ENCODE measurements at places on chromosomes 11 and 22.

GRCh38 chr11:117097389-117098268 lies 599 bp downstream of the SIK3 start:
- peak; percentile 78 for DNase-seq

GRCh38 chr11:69512136-69512535 lies 30.7 kb downstream of the LINC01488 start:
- no peak for DNase-seq

DNA sequence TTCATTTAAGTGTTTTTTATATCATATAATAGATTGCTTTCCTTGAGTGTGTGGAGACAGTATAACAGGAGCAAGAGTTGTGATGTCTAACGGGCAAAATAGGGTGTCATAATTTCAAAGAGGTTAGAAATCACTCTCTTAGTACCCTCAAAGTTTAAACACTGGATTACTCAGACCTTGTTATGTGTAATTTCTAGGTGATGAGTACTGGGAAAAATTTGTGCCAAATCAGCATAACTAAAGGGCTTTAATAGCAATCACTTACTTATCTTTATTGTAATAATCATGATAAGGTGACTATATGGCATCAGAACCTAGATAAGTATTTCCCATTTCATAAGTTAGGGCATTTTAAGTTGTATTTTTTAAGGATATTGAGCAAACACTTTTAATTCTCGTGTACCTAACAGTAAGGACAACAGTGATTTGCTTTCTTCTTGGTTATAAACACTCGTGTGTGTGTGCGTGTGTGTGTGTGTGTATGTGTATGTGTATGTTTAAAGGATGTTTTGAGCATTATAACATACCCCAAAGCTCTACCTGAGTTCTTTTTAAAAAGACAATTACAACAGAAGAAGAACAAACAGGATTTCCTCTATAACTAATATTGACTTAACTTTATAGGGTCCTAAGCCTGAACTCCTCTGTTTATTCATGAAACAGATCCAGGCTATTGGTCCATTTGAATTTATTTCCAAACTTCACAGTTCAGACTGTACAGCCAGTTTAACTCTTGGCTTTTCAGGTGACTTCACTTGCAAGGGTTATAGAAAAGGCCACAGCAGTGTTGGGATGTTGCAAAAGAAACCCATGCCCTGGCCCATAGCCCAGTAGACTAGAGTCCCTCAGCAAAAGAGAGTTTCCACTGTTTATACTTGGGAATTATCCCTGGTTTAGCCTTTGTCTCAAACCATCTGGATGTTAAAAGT lies 23.7 kb upstream of the PDE3B start:
- no peak for DNase-seq

DNA sequence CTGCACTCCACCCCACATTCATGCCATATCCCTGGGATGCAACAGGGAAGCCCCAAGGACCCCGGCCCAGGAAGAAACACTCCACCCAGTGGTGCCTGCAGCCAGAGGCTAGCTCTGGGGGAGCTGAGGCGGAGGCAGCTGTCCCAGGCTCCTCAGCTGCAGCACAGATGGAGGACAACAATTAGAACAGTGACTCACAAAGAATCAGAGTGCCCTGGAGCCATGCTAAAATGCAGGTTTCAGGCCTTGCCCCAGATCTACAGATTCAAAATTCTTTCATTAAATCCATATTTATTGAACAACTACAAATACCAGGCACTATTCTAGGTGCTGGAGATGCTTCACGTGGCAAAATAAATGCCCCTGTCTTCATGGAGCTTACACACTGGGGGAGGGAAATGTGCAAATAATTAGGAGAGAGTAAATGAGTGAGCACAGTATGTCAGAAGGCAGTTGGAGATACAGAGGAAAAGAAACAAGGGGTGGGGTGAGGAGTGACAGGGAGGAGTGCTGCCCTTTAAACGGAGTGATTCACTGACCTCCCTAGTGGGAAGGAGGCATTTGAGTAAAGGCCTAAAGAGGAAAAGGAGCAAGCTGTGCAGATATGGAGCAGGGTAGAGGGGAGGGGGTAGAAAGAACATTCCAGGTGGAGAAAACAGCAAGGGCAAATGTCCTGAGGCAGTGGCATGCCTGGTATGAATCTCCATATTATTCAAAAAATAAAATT lies 73.3 kb upstream of the CSNK2A3 start:
- DNase-seq: no peak

DNA sequence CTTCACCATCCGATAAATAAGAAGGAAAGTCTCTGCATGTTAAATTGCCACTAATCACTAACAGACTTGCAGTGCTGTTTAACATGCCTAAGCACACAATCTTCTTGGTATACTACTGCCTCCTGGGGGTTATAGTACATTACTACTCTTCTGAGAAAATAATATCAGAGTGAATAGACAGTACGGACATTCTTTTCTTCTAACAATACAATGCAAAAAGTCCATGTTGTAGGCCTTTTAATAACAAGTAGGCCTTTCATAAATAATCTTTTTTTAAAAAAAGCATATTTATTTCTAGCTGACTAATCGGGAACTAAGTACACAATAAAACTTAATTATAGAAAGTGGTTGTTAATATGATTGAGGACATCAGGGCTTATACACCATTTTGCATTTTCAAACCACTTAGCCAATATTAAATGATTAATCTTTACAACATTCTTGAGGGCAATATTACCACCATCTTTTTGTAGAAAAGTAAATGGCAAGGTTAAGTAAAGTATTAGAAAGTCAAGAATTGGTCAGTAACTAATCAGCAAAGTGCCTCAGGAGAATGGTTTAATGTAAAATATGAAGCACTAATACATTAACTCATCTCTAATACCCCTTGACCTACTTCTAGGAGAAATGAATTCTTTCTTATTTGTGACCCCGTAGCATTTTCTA lies 84.7 kb downstream of the TTC28 start:
- no peak for DNase-seq

GRCh38 chr11:72141066-72141465 lies 5.5 kb downstream of the FOLR3 start:
- DNase-seq: no peak

- peak; percentile 50 for DNase-seq
Measured at GRCh38 chr22:39545386-39546365, 13.1 kb upstream of the RPS19BP1 start.

DNA sequence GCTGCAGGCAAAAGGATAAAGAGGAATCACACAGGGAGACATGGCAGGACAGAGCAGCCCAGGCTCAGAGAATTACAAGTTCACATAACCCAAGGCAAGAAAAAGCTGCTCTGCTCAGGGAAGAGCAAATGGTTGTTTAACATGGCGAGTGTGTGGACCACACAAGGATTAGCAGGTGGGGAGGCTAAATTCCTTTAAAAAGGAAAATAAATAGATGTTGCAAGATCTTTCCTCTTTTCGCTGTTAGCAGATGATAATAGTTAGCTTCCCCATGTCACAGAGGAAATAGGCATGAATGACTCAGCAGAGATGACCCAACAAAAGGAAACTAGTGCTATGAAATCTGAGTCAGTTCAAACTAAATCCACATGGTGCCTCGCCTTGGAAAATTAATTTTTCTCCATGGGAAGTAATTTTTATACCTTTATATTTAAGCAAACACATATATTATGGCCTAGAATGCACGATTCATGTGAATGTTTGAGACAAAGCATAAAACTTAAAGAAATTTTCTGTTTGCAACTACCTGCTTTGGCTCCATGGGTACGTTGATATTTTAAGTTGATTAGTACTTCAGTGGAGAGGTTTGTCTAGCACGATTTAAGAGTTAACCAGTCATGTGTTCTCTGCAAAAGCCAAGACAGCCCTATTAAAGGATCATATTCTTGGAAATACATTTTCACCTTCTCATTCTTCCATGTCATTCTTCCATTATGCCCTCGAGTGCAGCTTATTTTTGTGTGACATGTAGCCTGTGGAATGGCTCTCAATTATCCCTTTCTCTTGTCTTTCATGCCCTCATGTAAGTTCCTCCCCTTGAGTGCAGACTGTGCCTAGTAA lies 38.5 kb upstream of the FJX1 start:
- no peak for DNase-seq

- DNase-seq: no peak
Measured at GRCh38 chr11:85109141-85109540, 518.0 kb downstream of the DLG2 start.

GRCh38 chr11:62402226-62402959 lies 16.4 kb upstream of the SCGB1A1 start:
- peak; percentile 43 for DNase-seq

DNA sequence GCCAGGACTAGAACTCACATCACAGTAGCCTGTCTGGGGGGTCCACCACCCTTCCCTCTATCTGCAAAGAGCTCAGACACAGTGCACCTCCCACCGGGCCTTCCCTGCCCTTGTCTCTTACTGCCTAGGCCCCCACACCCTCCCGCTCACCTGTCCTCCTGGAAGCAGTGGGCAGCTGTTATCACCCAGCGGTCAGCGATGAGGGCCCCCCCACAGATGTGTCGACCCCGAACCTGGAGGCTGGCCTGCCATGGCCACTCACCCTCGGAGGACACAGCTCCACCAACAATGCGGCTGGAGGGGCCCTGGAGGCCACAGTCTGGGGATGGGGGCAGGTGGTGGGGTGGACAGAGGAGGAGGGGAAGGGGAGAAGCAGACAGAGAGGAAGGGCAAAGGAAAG lies 18.8 kb downstream of the KCTD17 start:
- no peak for DNase-seq

GRCh38 chr11:60064111-60064510 lies 7.6 kb downstream of the MS4A3 start:
- no peak for DNase-seq

DNA sequence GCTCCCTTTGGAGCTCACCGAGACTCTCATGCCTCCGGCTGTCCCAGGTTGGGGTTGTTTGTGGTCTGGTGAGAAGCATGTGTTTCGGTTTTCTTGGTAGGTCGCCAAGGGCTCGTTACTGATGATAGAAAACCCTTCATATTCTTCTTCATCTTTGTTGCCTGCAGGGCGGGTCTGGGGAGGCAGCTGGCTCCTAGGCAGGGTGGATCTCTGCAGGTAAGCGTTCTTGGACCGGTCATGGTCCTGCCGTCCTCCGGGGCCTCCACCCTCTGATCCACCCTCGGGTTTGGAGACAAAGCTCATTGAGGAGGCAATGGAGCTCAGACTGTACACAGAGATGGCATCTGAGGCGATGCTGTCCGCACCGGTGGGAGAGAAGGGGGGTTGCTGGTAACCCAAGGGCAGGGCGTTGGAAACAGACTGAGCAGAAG lies 64.3 kb upstream of the PITPNB start:
- no peak for DNase-seq

DNA sequence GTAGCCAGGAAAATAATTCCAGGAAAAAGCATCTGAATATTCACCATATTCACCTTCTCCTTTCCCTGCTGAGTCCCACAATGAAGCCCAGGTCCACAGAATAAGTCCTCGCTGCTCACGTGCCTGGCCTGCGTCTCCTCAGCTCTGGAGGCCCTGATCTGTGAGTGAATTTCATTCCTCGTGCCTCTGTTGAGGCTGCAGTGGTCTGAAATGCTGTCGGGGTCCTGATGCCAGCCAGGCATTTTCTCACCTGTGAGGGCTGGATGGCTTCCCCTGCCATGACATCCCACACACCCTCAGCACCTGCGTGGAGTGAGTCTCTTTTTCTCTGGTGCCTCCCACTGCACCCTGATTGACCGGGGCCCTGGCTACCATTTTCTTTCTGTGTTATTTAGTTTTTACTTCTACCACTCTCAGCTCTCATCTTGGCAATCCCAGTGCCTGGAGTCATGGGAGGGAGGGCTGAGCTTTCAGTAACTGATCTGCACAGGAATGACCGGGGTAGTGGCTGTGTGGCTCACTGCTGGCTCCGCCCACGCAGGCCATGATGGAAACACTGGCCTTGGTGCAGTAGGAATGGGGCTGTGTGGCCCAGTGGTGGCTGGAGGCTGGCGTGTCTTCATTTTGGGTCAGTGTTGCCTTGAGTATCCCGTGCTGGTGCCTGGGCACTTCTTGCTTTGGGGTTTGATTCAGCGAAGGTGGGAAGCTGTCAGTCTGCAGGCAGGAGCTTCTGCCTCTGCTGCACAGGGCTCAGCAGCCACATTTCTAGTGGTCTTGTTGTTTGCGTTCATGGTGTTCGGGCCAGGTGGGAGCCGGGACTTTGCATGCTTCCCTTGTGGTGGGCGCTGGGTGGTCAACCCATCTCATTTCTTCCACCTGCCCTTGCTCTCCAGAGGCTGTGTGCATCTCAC lies 807.2 kb downstream of the TBC1D22A start:
- DNase-seq: no peak

- no peak for DNase-seq
Measured at GRCh38 chr11:62124186-62125113, 639 bp downstream of the INCENP start.

DNA sequence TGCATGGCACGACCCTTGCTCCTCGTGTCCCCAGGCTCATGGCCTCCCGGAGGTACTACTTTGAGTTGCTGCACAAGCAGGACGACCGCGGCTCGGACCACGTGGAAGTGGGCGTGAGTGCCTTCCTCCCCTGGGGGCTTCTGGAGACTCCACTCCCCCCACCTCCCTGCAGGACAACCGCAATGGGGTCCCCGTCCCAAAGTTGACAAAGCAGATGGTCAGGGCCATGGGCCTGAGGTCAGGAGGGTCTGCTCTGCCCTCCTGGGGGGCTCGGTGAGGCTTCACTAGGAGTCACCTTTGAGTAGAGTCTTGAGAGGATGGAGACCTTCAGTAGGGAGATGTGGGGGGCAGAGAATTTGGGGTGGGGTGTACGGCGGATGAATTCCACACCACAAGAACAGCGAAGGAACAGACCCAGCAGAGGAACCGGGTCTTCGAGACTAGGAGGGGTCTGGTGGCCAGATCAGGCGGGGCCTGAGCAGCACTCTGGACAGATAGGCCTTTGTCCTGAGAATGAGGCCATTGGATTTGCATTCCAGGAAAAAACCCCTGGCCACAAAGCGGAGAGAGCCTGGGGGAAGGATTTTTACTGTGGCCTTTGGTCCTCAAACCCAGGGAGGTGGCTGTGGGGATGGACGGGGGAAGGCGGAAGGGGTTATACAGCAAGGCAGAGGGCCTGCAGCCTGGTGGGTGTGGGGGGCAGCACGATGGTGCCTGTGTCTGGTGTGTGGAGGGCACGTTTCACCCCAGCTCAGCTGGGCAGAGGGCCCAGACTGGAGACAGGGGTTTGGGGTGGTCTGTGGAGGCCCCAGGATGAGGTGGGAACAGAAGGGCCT lies 4.6 kb downstream of the B4GALNT4 start:
- DNase-seq: peak; percentile 69

GRCh38 chr11:46254133-46254491 lies 23.4 kb upstream of the CREB3L1 start:
- no peak for DNase-seq

GRCh38 chr11:15027956-15028355 lies 45.4 kb upstream of the CALCB start:
- no peak for DNase-seq

DNA sequence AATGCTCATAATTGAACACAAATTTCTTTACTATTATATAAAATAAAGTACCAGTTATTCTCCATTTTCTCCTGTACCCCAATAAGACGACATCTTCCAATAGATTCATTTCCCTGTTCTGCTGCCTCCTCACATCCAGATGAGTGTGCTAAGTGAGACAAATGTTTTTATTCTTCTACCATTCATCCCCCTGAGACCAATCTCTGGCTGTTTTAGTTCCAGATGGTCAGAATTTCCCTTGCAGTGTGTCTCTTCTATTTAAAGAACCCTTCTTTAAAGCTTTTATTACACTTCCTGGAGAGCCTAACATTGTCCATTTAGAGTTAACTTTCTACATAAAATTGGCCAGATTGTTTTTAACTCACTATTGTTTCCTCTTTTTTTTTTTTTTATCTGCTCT lies 41.2 kb upstream of the GLYATL1 start:
- DNase-seq: no peak

GRCh38 chr11:16603245-16603644 lies 135.2 kb upstream of the C11orf58 start:
- no peak for DNase-seq
